ENCODE measurements at places on chromosomes 7 and 10.

- DNase-seq = no peak
Observed at GRCh38 chr7:18064242-18064838, 36.7 kb upstream of the PRPS1L1 start.

DNA sequence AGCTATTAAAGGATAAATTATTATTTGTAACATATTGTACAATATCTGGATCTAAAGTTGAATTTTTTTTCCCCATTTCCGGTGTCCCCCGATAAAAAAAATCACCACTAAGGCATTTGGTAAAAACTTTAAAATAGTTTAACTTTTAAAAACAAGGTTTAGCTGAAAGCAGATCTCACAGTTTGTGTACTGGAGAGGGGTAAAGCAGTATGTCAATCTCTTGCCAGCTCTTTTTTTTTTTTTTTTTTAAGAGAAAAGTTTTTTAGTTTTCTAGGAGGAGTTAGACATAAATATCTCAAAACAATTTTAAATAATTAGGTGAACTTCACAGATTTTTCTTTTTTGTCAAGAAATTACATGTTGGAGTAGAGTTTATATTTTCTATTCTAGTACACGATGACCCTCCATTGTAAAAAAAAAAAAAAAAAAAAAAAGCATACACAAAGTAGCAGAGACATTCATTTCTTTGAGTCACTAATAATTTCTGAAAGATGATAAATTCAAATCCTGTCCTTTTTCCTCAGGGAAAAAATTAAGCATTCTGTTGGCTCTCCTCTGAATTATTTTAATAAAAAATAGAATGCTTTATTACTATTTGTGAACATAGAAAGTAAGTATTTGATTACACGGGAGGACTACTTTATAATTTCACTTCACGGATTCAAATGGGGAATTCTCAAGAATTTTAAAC lies 1.9 kb upstream of the HBP1 start:
- no peak for DNase-seq

DNA sequence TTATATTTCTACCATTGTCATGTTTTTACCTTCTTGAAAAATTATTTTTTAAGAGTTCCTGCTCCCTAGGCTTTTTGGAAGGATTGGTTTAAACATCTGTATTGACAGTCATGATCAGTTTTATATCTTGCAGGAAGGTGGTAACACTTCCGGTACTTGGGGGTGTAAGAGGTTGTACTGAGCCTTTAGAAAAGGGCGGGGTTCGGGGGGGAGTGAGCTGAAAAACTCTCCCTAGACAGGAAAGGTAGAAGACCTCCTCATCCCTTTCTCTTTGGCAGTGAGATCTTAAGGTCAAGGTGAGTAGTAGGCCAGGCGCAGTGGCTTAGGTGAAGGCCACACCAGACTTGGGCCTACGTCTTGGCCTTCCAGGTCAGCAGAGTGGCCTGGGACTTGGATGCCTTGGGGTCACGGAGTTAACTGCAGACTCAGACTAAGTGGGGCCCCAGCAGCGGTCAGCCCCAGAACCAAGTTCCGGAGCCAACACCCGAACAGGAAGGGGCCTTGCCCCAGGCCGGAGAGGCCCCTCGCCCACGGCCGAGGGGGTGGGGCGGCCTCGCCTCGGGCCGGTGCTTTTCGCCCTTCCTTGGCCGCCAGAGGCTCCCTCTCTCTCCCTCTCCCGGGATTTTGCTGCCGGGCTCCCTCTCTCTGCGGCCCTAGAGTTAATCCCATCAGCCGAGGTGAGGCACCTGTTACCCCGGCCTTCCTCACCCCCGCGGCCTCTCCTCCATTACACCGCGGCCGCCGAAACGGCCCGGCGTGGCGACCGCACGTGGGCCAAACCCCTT lies at the start of gene PPP1R9A:
Gene PPP1R9A (plus strand): TSS at position 569 of the 785 bp plus-strand sequence. CDS start 2,520 bp downstream, outside the sequence.
- DNase-seq = peak; percentile 69

GRCh38 chr7:158026636-158027265 lies 560.9 kb downstream of the PTPRN2 start:
- DNase-seq = no peak
